Germinal center (tissue), 1 donor: ENCODE measurements at places on chromosomes 16 and 17.

DNA sequence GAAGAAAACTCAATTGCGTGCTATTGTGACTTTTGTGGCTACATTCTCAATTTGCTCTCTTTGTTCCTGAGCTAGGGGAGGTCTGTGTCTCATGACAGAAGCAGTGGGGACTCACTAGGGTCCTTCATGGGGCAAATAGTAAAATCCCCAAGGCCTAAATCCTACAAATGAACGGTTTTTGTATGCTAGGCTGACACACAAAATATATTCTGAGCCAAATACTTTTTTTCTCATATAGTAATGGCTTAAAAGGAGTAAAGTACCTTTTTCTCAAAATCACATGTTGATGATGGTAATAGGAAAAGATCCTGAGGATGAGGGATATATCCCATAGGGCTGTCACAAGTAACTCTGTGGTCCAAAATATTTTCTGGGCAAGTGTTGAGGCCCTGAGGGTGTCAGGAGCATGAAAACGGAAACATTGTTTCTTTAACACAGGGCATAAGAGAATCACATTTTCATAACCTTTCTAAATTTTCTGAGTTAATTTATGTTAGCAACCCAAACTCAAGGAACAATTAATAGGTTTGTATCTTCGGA is 77.5 kb upstream of the CNTNAP4 start:
- DNase-seq: no peak

DNA sequence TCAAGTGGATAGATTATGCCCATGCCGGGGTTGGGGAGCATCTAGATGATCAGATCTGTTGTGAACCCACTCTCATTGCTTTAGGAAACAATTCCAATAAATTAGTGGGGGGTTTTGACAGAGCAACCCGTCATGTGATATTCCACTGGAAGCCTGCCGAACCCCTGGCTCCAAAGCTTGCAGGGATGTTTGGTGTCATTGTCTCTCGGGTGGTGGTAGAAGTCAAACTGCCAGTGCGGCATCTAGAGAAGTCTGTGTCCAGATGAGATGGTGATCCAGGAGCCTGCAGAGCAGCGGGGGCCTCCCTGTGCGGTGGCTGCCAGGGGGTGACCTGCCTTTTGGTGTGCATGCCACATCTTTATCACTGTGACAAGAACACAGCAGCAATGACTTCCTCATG is 91.7 kb downstream of the SHISA6 start:
- no peak for DNase-seq

GRCh38 chr16:70703041-70703834 is 17.4 kb upstream of the MTSS2 start:
- no peak for DNase-seq

DNA sequence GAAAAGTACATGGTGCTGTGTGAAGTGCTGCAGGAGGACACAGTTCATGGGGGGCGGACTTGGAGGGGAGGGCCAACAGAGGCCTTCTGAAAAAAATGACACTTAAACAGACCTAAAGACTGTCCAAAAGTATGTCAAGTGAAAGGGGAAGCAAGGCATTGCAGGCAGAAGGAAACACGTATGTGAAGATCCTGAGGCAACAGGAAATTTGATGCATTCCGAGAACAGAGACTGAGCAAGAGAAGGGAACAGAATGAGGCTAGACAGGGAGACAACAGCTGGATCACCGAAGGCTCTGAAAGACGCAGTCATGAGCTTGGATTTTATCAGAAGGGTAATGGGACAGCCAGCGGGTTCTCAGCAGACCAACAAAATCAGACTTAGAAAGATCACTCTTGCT is 1.1 kb downstream of the IFT20 start:
- DNase-seq: no peak

GRCh38 chr17:80287038-80287437 is 26.4 kb downstream of the RNF213 start:
- DNase-seq: no peak

- DNase-seq: peak; percentile 22
These were observed 536.3 kb upstream of the EEF2KMT start for GRCh38 chr16:5633845-5634440.

- no peak for DNase-seq
These were observed 45.1 kb upstream of the TOX3 start for GRCh38 chr16:52591934-52592592.

GRCh38 chr16:11511801-11512200 is 74.9 kb downstream of the LITAF start:
- no peak for DNase-seq

- no peak for DNase-seq
These were observed 9.0 kb downstream of the FASN start for GRCh38 chr17:82088838-82089722.

DNA sequence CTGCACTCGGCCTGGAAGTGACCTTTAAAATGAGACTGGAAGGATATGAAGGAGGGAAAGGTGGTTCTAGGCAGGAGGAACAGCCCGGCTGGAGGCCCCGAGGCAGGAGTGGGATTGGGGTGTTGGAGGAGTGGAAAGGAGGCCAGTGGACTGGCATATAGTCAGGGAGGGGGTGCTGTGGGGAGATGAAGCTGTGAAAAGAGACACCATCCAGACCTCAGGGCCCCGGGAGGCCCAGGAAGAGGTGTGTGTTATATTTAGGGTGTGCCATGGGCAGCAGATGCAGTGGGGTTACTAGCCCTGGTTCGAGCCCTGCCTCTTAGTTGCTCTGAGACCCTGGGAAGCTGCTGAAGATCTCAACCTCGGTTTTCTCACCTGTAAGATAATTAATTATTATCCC is 18.9 kb upstream of the DOK4 start:
- DNase-seq: no peak

DNA sequence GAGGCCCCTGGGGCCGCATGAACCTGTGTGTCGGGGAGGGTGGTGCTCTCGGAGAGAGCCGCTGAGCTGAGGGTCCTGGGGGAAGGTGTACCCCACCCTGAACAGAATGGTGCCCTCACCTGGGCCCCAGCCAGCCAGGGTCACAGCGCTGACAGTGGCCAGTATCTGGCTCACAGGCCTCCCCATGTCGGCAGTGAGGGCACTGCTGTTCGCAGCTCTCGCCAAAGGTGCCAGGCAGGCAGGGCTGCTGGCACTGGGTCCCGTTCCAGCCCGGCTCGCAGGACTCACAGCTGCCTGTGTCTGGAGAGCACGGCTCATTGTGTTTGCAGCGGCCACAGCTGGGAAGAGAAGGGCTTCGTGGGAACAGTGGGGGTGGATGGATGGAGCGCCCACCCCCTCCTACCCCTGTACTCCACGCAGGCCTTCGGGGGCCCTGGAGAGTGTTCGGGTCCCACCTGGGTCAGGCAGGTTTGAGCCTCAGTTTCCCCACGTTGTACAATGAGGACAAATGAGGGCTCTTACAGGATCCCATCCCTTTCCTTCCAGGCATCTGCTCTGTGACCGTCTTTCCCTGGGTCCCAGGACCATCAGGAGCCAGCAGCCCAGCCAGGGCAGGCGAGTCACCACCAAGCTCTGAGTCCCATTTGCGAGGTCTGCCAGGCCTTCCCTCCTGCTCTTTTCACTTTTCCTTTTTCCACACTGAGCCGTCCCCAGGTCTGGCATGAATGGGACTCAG is 5.0 kb downstream of the SCARF1 start:
- DNase-seq: no peak
